ENCODE measurements at places on chromosomes 3 and 15. TPM values are rescaled to one million over a fixed set of nuclear protein-coding genes. Genes with fewer than 3 reads are reported as not detected.
A peak's percentile ranks its signal among the peaks of the same experiment; 100 is the strongest.

GOLGA8N gene
- 10.6 TPM for total RNA-seq

GRCh38 chr3:173301647-173302046, 95.9 kb upstream of the NLGN1 start:
- H3K4me1 ChIP-seq, result no peaks in the 10 kb centered on the region
- H3K27me3 ChIP-seq, result no peaks in the 10 kb centered on the region
- no peak overlapping the region for H3K27ac ChIP-seq
- H3K4me3 ChIP-seq, result no peak overlapping the region
- H3K36me3 ChIP-seq, result no peaks in the 10 kb centered on the region
- no peak for DNase-seq

DNA sequence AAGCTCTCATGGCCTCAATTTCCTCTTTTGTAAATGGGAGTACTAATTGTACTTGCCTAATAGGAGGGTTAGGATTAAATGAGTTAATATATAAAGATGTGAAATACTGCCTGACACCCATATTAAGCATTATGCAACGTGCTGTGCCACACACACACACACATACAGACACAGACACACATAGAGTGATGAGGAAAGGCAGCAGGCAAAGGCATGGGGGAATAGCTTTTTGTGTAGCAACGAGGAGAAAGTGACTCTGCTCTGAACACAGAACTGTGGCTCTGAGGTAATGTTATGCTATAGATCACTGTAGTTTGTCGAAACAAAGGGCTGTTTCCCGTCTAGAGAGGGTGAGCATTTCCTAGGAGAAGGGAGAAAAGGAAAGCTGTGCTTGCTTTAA, 233.3 kb upstream of the SLCO3A1 start:
- DNase-seq, result no peak
- H3K4me1 ChIP-seq, result no peaks in the 10 kb centered on the region
- H3K36me3 ChIP-seq, result no peaks in the 10 kb centered on the region
- no peak overlapping the region for H3K27ac ChIP-seq
- no peak overlapping the region for H3K4me3 ChIP-seq
- H3K27me3 ChIP-seq, result peaks cover 10% of the 10 kb centered on the region

GRCh38 chr3:45029661-45030060, 3.6 kb downstream of the CLEC3B start:
- no peak overlapping the region for H3K4me3 ChIP-seq
- no peaks in the 10 kb centered on the region for H3K4me1 ChIP-seq
- DNase-seq, result no peak
- H3K27ac ChIP-seq, result no peak overlapping the region

- peaks cover 34% of the 10 kb centered on the region for H3K27me3 ChIP-seq
- no peaks in the 10 kb centered on the region for H3K4me1 ChIP-seq
- no peak overlapping the region for H3K27ac ChIP-seq
- no peak overlapping the region for H3K4me3 ChIP-seq
- H3K36me3 ChIP-seq, result no peaks in the 10 kb centered on the region
Observed at GRCh38 chr3:181695661-181696491, 15.8 kb upstream of the SOX2 start.

DNA sequence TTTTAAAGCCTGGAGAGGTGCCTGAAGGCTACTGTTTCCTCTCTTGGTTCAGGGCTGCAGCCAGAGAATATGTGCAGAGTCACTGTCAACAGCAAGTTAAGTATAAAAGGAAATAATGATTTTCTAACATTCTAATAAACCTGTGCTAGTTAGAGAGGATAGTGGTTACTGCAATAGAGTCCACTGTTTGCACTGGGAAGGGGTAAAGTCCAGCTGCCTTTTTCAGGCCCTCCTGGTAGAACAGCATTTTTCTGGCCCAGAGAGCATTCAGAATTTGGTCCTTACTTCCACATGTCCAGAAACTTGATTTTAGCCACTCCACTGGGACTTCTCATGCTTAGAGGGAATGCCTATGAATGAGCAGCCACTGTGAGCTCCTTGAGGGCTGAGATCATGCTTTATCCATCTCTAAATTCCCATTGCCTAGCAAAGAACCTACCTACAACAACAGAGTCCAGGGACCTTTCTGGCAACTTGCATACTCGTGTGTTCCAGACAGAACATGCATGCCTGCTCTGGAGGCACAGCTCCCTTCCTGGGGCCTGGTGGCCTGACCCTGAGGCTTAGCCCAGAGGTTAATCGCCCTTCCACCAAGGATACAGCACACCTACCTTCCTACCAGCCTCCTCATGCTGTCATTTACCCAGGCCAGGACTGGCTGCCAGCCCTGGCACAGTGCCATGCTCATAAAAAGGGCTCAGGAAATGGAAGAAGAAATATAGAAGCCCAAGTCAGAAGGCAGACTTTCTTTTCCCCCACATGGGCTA, 50.3 kb upstream of the ATP13A3 start:
- H3K36me3 ChIP-seq, result no peaks in the 10 kb centered on the region
- peaks cover 3% of the 10 kb centered on the region for H3K4me1 ChIP-seq
- peaks cover 4% of the 10 kb centered on the region for H3K27me3 ChIP-seq
- no peak overlapping the region for H3K27ac ChIP-seq
- no peak overlapping the region for H3K4me3 ChIP-seq
- no peak for DNase-seq

DNA sequence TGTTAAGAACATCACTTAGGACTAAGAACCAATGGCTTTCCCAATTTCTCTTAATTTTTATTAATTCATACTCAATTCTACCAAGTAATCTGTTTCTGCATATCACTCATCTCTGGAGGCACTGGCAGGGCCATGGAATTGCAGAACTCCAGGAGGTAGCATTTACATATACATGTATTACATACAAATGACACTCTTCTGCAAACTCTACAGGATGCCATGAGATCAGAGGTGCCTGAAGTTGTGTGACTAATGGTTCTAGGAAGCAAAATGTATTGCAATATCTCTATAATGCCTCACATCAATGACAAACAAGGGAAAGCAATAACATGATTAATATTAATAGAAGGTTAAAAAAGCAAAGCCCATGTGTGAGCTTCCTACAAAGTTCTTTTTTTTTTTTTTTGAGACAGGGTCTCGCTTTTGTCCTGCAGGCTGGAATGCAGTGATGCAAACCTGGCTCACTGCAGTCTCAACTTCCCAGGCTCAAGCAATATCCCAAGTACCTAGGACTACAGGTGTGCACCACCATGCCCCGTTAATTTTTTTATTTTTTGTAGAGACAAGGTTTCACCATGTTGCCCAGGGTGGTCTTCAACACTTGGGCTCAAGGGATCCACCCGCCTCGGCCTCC, 33.0 kb downstream of the DENND6A start:
- no peaks in the 10 kb centered on the region for H3K4me1 ChIP-seq
- DNase-seq, result no peak
- H3K36me3 ChIP-seq, result peaks cover 8% of the 10 kb centered on the region
- no peak overlapping the region for H3K4me3 ChIP-seq
- H3K27ac ChIP-seq, result no peak overlapping the region

PARP15 gene
- 74.9 TPM for total RNA-seq

DNA sequence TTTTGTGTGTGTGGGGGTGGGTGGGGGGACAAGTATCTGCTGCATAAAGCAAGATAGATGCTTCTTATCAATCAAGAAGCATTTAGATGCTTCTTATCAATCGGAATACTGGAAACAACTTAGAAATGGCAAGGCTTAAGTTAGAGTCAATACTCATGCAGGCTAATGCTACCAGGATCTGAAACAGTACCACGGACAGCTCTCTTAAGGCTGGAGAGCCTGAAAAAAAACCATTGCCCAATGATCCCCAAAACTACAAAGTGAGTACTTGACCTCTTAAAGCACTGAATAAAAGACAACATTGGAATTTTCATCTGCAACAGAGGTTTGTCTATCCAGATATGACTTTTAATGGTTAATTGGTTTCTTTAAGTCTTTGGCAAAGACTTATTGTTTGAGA, 262.3 kb downstream of the GAP43 start:
- no peaks in the 10 kb centered on the region for H3K27me3 ChIP-seq
- no peak overlapping the region for H3K4me3 ChIP-seq

- no peaks in the 10 kb centered on the region for H3K36me3 ChIP-seq
- no peaks in the 10 kb centered on the region for H3K4me1 ChIP-seq
- DNase-seq, result no peak
- H3K4me3 ChIP-seq, result no peak overlapping the region
- H3K27ac ChIP-seq, result no peak overlapping the region
- no peaks in the 10 kb centered on the region for H3K27me3 ChIP-seq
Observed at GRCh38 chr3:174431717-174432116, 427.4 kb upstream of the NAALADL2 start.

GRCh38 chr3:16258177-16258576, 6.6 kb downstream of the DPH3 start:
- H3K27ac ChIP-seq, result no peak overlapping the region
- no peak for DNase-seq
- no peak overlapping the region for H3K4me3 ChIP-seq
- H3K4me1 ChIP-seq, result peaks cover 3% of the 10 kb centered on the region

SLCO2A1 gene
- total RNA-seq, result not detected

FAM81A gene
- not detected for total RNA-seq

GRCh38 chr3:172087602-172088580, 48.5 kb downstream of the FNDC3B start:
- DNase-seq, result no peak
- H3K4me1 ChIP-seq, result no peaks in the 10 kb centered on the region
- H3K36me3 ChIP-seq, result no peaks in the 10 kb centered on the region
- peak overlapping the region; percentile 6 for H3K27ac ChIP-seq

DNA sequence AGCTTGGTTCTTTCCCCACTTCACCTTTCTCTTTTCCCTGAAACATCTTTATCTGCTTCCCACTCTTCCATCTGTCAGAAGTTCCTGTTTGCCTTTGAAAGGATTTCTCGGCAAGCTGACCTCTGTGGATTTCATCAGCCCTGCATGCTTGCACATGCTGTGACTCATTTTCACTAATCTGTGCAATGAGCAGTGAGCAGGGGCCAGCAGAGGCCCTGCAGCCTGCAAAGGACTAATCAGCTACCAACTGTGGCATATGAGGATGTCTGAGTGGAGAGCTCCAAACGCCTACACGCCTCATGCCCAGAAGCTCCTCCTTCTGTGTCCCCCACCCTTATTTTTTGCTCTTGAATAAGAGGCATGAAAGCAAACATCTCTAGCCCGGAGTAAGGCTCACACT, 333.0 kb upstream of the SEMA6D start:
- DNase-seq, result no peak
- H3K27me3 ChIP-seq, result no peaks in the 10 kb centered on the region
- no peaks in the 10 kb centered on the region for H3K36me3 ChIP-seq
- no peaks in the 10 kb centered on the region for H3K4me1 ChIP-seq
- no peak overlapping the region for H3K4me3 ChIP-seq

CD200R1 gene
- 10.1 TPM for total RNA-seq

CHCHD6 gene
- 8.8 TPM for total RNA-seq

- DNase-seq, result no peak
- H3K4me1 ChIP-seq, result no peaks in the 10 kb centered on the region
- no peaks in the 10 kb centered on the region for H3K36me3 ChIP-seq
- H3K27ac ChIP-seq, result no peak overlapping the region
- no peak overlapping the region for H3K4me3 ChIP-seq
Observed at GRCh38 chr3:143286392-143287010, 166.9 kb downstream of the CHST2 start.

HHLA2 gene
- 0.30 TPM for total RNA-seq

CCR9 gene
- 2.1 TPM for total RNA-seq

PRR20G gene
- not detected for total RNA-seq

DNA sequence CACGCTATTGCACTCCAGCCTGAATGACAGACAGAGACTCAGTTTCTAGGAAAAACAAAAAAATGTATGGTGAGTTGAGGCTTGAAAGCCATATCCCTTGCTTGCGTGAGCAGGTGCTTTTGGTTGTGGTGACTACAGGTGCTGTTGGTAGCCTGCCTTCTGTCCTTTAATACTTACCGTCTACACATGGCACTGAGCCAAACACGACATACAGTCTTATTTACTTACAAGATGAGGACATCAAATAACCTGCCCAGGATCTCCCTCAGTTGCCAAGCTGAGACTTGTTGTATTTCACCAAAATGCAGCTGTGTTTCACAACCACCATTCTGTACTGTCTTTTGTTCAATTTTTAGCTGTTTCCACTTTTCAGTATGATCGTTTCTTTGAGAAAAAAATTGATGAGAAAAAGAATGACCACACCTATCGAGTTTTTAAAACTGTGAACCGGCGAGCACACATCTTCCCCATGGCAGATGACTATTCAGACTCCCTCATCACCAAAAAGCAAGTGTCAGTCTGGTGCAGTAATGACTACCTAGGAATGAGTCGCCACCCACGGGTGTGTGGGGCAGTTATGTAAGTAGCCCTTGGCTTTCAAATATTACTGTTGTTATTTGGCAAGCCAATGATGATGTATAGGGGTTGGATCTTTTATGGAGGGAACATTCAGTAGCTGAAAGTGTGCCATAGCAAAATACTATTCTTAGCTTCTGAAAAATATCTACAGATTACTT, 6.5 kb downstream of the ALAS1 start:
- H3K4me1 ChIP-seq, result peaks cover 3% of the 10 kb centered on the region
- no peak overlapping the region for H3K4me3 ChIP-seq
- DNase-seq, result no peak
- H3K36me3 ChIP-seq, result peaks cover 85% of the 10 kb centered on the region
- H3K27ac ChIP-seq, result no peak overlapping the region
- no peaks in the 10 kb centered on the region for H3K27me3 ChIP-seq

TRIM42 gene
- not detected for total RNA-seq

KLHL6 gene
- 46.1 TPM for total RNA-seq

DNA sequence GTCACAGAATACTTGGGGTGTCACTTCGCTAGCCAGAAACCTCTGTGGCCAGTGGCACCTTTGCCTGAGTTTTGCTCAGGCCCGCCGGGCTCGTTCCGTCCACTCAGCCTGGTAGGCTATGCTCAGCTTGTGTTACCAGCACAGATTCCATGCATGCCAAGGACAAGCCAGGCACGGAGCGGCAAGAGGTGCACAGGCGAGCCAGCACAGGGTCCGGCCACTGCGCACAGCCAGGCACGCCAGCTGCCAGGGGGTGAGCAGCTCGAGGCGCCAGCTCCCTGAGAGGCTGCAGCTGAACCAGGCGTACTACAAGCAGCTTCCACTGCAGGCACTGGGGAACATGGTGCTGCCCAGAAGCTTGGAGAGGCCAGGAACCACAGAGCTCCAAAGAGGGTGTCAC, 14.7 kb downstream of the PCYT1A start:
- H3K4me3 ChIP-seq, result no peak overlapping the region
- H3K4me1 ChIP-seq, result no peaks in the 10 kb centered on the region
- no peak for DNase-seq
- no peaks in the 10 kb centered on the region for H3K27me3 ChIP-seq

DNA sequence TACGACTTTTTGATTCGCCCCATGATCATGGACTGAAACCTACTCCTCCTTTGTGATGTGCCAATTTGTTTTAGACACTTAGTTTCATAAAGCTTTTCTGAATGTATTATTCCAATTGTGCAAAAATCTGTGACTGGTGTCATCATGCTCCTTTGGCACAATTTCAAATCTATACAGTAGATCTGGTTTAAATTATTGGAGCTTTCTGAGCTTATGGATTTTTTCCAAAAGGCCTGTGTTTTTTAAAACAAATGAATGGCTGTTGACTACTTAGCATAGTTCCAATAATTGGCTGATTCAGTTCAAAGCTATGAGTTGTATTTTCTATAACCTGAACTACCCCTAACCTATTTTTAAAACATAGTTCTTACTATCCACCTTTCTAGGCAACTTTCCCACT, 282.7 kb downstream of the CNTN3 start:
- H3K36me3 ChIP-seq, result no peaks in the 10 kb centered on the region
- no peaks in the 10 kb centered on the region for H3K4me1 ChIP-seq
- H3K27ac ChIP-seq, result no peak overlapping the region
- H3K4me3 ChIP-seq, result no peak overlapping the region
- no peaks in the 10 kb centered on the region for H3K27me3 ChIP-seq
